ENCODE measurements at places on chromosomes 5 and 9.
A peak's percentile ranks its signal among the peaks of the same experiment; 100 is the strongest.

GRCh38 chr5:58838729-58839128 is 255.9 kb downstream of the RAB3C start:
- DNase-seq: no peak

DNA sequence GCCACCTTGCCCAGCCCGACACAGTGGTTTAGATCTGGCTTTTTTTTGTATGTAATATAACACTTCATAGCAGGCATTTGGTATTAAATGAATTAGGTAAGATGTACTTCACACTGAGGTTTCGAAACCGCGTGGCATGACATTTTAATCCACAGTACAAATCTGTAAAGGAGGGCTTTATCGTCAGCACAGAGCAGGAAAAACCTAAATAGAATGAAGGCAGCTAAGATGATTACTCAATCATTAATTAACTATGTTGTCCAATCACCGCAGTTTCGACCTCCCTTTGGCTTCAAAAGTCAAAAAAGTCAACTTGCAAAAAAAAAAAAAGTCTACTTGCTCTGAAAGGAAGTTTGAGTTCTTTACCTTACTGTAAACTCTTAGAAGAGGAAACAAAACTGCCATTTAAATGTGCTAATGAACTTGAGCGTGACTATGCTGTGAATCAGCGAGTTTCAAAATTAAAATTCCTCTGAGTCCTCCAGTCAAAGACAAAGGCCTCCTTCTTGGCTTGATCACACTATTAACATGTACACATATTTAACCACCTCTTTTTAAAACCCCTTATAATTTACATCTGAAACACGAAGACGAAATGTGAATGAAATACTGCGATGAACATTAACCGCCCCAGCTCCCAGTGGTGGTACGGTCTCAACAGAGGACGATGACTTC is 698 bp upstream of the SEC24A start:
- DNase-seq: no peak

DNA sequence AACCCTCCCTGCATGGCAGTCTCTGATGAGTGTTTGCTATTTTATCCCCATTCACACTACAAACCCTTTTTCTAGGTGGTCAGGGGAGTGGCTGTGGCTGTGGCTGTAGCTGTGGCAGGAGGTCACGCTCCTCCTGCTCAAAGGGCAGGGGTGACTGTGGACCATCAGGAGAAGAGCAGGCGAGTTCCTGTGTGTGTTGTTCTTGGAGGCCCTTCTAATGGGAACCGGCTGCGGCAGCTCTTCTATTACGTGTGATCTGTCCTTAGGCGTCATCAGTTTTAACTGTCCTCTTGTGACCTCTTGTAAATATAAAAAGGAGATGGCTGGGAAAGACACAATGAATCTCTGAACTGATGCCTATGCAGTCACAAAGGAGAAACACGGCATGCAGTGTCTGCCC is 65.1 kb downstream of the ANKH start:
- no peak for DNase-seq

- no peak for DNase-seq
Observed at GRCh38 chr5:59103303-59103702, 520.4 kb downstream of the RAB3C start.

GRCh38 chr5:100693481-100693880 is 158.3 kb downstream of the FAM174A start:
- no peak for DNase-seq

DNA sequence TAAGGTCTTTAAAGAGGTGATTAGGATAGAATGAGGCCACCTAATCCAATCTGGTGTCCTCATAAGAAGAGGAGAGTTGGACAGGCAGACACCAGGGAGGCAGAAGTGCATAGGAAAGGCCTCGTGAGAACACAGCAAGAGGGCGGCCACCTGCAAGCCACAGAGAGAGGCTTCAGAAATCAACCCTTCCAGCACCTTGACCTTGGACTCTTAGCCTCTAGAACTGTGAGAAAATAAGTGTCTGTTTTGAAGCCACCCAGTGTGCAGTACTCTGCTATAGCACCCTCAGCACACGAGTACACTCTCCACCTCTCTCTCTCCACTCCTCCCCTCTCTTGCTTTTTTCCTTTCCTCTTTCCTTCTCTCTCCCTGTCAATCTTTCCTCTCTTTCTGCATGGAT is 26.8 kb downstream of the NIPAL4 start:
- no peak for DNase-seq

DNA sequence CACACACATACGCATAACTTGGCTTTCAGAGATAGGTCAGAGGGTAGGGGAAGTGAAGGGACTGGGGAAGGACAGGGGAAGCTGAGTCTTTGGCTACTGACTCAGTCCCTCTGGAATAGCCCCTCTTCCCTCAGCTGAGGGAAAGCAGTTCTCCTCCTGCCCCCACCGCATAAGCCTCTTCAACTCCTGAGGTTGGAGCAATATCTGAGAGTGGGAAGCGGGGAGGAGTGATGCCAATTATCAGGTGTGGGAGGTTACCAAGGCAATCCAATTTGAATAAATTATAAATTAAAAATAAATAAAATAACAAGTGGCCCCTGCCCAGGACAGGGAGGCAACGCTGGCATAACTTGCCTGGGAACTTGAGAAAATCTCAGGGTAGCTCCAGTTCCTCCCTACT is 1.7 kb upstream of the STOML2 start:
- no peak for DNase-seq

DNA sequence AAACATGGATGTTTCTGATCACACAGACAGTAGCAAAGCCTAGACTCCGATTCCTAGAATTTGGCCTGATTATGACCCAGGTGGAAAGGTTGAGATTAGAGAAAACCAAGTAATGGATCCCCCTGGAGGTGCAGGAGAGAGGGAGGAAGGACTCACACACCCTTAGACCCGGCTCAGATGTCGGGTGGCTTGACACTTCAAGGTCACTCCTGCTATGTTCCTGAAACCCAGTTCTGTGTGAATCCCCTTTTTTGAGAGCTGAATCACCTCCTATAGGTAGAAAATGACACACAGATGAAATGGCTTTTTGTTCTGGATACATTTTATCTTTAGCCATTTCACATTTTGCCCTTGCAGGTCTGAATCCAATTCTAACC is 192.8 kb downstream of the ARRDC3 start:
- no peak for DNase-seq

DNA sequence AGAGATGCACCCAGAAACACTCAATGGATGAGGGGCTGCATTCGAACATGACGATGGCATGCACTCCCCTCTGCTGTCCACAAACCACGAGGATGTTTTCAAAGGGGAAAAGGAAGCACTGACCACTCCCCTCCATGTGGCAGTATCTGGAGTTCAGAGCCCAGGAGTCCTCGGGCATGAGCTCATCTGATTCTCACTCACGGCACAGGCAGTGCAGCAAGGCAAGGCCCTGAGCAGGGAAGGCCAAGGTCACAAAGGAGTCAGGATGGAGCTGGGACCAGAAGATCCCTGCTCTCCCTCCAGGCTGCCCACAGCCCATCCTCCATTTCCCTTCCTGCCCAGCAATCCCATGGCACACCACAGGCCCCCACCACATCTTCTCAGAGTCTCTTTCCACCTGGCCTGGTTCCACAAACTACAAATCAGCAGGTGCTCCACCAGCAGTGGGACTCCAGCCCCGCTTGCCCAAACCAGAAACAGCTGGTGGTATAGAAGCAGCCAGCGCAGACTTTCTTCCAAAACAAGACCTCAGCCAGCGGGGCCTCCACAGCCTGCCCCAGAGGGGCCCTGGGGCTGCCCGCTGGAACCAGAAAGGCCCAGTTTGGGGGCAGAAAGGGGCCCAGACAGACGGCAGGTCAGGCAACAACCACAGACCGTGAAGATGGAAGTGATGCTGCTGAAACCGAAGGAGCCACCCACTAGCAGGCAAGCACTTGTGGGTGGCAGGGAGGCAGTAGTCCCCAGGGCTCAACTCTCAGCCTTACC is 12.2 kb downstream of the TNIP1 start:
- no peak for DNase-seq

DNA sequence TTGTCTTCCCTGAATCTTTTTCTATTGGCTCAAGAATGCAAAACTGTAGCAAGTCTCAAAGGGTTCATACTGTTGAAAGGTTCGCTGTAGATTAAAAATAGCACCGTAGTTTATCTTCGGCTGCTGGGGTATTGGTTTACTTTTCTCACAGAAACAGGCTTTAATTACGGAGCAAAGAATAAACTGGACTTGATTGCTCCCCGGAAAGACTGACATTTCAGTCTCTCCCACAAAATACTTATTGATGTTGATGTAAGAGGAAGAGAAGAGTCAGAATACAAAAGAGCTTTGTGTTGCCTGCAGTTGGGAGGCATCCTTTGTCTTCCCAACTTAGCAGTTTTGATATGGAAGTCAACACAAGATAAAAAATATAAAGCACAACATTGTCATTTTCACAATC is 183.9 kb upstream of the DMAC1 start:
- no peak for DNase-seq

- DNase-seq: no peak
Observed at GRCh38 chr9:38016375-38017135, 52.5 kb downstream of the SHB start.

DNA sequence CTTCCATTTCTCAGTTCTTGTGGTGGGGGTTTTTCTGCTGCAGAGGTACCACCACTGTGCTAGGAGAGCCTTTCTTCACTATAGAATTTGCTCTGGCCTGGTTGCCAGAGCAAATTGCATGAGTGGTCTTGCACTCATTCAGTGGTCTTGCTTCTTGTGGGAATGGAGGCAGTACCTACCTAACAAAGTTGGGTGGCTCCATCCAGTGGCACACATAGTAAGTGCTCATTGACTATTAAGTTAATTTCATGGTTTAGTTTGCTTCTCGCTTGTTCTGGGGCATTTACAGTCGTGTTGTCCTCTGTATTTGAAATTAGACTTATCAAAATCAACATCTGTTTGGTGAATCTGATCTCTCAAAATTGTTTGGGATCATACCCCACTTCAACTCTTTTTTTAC is 23.0 kb downstream of the SLC28A3 start:
- no peak for DNase-seq

GRCh38 chr5:95177456-95177855 is 107.4 kb downstream of the MCTP1 start:
- DNase-seq: no peak

- DNase-seq: no peak
Observed at GRCh38 chr5:113390224-113390623, 44.6 kb downstream of the TSSK1B start.

DNA sequence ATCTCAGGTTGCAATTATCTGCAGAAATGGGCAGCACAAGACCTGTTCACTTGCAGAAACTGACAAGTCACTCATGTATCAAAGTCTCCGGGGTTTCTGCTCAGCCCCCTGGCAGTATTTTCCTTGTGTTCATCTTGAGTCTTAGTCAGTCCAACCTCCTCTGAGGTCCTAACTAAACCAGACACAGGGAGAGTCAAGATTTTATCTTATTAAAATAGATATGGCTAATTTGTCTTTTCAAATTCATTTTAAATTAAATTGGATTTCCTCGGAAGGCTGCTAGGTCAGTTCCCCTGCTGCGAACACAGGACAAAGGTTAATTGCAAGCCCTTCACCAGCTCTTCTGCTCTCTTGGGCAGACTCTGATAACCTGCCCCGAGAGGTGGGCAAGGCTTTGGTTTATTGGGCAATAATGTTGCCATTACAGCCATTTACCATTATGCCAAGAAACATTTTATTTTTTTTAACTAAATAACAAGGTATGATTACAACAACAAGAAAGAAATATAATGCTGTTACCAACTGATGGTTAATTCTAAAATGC is 103.5 kb downstream of the MAPKAP1 start:
- no peak for DNase-seq

DNA sequence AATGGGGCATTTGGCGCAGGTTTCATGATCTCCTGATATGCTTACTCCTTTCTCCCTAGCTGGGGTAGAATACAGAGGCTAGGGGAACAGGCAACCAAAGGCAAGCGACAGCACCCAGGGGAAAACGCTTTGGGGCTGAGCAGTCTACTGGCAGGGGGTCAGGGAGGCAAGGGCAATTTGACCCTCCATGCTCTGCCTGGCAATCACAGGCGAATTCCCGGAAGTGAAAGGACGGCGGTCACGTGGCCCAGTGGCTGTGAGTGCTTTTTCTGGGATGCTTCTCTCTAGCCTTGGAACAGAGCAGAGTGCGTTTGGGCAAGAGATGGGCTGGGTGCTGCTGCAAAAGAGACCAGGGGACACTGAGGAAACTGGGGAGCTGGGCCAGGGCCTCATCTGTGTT is 5.7 kb downstream of the GPX3 start:
- no peak for DNase-seq

DNA sequence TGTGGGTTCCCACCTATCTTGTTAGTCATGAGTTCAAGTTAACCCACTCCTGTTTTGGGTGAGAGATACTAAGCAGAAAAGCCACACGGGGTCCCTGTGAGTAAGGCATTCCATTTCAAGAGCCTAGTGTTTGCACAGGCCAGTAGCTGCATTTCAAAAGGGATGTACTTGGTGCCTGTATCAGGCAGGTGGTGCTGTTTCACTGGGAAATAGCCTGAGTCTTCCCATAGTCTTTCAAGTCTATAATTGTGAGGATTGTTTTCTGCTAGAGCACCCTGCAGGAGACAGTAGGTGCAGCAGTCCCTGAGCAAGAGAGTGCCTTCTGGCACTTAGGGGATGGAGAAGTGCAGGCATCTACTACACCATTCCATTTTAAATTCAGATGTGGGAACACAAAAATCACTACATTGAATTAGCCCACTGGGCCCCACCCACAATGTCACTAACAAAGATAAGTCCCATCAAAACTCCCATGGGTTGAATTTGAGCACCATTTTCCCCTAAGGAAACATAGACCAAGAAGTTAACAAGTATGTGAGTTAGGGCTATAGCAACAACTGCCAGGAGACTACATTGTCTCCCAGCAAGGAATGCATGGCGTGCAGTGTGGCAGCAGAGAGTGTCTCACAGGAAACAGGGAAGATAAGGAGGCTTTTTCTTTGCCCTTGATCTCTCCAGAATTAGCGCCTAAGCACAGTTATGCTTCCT is 263.2 kb downstream of the COX7C start:
- peak; percentile 34 for DNase-seq

- peak; percentile 95 for DNase-seq
Observed at GRCh38 chr9:69131682-69132081, 42.4 kb upstream of the TJP2 start.

DNA sequence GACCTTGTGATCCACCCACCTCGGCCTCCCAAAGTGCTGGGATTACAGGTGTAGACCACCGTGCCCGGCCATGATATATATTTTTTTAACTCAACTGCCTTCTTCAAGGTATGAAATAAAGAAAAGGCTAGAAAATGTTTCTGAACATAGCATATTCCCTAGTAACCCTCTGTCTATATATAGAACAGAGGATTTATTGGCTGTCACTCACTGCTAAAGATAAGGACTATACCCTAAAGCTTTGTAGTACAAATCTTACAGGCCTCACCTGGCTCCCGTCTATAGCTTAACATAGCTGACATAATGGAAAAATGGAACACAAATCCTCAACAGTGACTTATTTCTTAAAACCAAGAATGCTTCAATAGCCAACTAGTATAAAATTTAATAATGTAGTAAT is 14.2 kb downstream of the SGTB start:
- DNase-seq: no peak

DNA sequence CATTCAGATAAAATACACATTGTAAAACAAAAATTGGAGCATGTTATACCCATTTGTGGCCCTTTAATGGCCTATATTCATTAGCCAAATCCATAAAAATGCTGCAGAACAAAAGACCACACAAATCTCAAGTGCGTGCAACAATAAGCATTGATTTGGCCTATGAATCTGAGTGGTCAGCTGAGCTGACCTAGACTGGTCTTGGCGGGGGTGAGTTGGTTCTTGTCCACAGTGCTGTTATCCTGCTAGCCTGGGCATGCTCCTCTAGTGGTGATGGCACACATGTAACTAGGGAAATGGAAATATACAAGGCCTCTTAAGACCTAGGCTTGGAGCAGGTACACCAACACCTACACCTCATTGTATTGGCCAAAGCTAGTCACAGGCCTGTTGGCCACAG is 122.2 kb upstream of the TBCA start:
- DNase-seq: no peak

Data from epithelial cell of prostate (primary cell).